ENCODE measurements at places on chromosomes 7 and 10.
A peak's percentile ranks its signal among the peaks of the same experiment; 100 is the strongest.

DNA sequence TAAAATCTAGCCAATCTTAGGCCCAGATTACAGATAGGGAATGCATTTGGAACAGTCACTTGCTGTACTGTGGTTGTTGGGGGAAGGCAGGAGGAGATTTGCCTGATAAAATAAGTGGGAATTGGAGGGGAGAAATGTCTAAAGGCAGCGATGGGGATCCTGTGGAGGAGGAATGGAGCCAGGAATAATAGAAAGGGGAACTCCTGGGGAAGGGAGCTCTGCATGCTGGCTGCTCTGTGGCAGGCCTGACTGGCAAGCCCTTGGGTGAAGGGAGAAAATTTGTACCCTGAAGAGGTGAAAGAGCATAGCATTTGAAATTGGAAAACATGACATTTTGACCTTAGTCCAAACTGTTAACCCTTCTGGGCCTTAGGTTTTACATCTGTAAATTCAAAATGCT lies 13.7 kb downstream of the MMP21 start:
- DNase-seq, result no peak

- DNase-seq, result no peak
These were observed 20.7 kb upstream of the ADRB1 start for GRCh38 chr10:114022766-114023597.

- DNase-seq, result peak; percentile 30
These were observed 1.8 kb downstream of the LFNG start for GRCh38 chr7:2521341-2521745.

DNA sequence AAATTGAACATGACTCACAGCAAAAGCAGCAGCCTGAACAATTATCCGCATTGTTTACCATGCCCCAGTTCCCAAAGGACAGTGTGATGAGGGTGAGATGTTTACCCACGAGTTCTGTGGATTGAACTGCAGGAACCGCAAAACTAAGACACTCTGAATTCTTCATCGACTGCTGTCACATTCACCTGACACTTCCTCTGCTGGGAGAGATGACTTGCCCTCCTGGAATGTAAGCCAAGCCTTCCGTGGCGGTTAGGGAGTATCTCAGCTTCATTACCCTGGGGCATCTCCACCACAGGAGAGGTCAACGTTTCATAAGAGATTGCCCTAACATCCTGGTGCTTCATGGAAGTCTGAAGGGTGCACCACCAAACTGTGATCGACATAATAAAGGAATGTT lies 374.6 kb upstream of the ADARB2 start:
- DNase-seq, result no peak

GRCh38 chr10:132066186-132066585 lies 440 bp downstream of the JAKMIP3 start:
- DNase-seq, result no peak

Data from HT-29 (cell line).